ENCODE measurements at places on chromosomes 3 and 15. TPM values are rescaled to one million over a fixed set of nuclear protein-coding genes. Genes with fewer than 3 reads are reported as not detected.
A peak's percentile ranks its signal among the peaks of the same experiment; 100 is the strongest.

DNA sequence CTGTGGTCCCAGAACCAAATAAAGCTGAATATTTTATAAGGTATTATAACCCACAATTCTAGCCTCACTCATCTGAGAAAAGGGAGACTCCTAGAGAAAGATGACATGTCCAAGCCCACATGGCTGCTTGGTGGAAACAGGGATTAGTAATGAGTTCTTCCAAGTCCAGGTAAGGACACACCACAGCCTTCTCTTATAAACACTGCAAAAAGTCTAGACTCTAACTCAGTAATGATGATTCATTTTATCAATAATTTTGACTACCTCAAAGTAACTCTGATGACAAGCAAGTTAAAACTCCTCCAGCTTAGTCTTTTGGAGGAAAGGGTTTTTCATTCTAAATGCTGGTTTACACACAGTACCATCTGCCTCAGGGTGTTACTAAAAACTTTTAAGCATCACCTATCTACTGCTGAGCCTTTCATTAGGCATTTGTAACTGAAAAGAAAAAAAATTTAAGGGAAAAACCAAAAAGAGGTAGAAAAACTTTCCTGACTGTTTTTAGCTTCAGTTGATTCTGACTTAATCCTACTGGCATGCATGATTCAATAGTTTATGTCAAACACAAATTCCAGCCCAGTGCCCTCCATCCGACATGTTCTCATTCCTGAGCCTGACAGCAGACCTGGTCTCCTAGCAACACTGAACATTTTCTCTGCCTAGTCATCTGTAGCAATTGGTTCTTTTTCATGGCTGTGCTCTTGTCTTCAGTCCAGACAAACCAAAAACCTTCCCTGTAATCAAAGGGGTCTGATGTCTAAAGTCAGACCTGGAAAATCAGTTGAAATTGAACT is 43.9 kb downstream of the P3H2 start:
- DNase-seq: peak; percentile 99

GRCh38 chr3:42216302-42216701 is 49.7 kb downstream of the CCK start:
- DNase-seq: no peak

DNA sequence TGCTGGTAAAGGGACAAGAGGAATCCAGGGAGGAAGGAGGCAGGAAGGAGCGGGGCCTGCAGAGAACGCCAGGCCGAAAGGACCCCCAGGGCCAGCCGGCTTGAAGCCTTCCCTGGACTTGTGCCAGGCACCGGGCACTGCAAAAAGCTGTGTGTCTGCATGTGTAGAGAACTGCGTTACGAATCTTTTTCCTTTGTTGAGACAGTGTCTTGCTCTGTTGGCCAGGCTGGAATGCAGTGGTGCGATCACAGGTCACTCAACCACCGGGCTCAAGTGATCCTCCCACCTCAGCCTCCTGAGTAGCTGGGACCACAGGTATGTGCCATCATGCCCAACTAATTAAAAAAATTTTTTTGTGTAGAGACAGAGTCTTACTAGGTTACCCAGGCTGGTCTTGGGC is 17.0 kb upstream of the MUC4 start:
- DNase-seq: no peak

PLA2G4D gene
- not detected for total RNA-seq

STRIT1 gene
- total RNA-seq: not detected

GRCh38 chr3:118577055-118577777 is 457.4 kb downstream of the IGSF11 start:
- DNase-seq: no peak

GRCh38 chr15:64622410-64623260 is 152.8 kb downstream of the RBPMS2 start:
- no peak for DNase-seq

FGF12 gene
- total RNA-seq: 3.2 TPM

PDIA5 gene
- total RNA-seq: 18.8 TPM

MYLK gene
- total RNA-seq: 48.9 TPM

Measured in kidney epithelial cell (primary cell).